ENCODE measurements at places on chromosomes 5 and 9.

GRCh38 chr5:318341-318897, 3.1 kb upstream of the AHRR start:
- DNase-seq, result no peak

- DNase-seq, result no peak
Observed at GRCh38 chr9:112648624-112649023, 69.3 kb downstream of the INIP start.

GRCh38 chr5:137367951-137368350, 131.2 kb downstream of the SPOCK1 start:
- no peak for DNase-seq

DNA sequence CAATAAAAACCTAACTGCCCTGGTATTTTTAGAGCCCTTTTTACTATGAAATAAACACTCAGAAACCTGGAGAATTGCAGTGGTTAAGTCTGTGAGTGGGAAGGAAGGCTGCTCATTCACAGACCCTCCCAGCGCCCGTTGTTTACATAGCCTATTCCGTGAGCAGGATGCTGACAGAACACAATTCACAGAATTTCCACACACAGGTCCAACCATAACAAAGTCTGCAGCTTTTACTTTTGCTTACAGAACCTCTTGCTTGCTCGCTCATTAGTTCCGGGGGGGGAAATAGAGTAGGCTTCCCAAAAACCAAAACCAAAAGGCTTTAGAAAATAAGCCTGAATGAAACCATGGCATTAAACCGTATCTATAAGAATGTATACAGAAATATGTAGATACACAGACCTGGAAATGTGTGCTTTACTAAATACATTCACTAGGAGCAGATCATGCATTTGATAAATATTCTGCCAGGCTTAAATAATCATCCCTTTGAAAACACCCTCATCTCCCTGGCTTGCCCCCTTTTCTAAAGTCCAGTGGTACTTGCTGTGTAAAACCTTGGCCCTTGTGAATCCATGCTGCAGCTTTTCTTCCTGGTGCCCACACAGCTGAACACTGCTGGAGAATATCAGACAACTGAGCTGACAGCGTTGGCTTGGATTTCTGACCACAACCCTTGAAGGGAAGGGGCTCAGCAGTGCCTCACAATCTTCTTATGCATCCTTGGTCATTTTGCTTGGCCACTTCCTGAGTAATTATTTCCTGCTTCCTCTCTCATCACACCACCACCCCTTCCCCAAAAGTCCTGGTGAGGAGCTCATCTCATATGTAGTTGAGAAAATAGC, 128.0 kb downstream of the FANCC start:
- DNase-seq, result no peak

DNA sequence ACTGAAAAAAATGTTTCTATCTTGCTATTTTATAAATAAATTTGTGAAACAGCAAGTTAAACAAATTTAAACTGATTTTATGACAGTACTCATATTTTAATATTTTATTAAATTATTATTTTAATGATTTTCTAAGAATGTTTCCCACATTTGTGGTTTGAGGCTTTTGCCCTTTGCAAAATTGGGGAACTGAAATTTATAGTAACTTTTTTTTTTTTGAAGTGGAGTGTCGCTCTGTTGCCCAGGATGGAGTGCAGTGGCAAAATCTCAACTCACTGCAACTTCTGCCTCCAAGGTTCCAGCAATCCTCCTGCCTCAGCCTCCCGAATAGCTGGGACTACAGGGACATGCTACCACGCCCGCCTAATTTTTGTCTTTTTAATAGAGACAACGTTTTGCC, 7.2 kb upstream of the ADGRV1 start:
- no peak for DNase-seq

GRCh38 chr5:142015781-142016533, 3.1 kb upstream of the GNPDA1 start:
- DNase-seq, result no peak

DNA sequence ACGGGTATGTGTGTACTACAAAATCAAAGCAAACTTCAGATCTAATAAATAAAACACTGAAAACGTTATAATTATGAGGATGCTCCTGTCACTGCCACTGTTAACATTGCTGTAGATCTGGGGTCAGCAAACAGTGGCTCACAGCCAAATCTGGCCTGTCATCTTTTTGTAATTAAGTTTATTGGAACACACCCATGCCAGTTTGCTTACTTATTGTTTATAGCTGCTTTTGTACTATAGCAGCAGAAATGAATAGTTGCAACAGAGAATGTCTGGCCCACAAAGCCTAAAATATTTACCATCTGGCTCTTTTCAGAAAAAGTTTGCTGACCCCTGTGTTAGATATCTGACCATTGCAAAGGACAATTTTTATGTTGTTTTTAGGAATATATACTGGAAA, 32.1 kb downstream of the PRRC1 start:
- no peak for DNase-seq

GRCh38 chr5:88396751-88397281, 128.2 kb upstream of the TMEM161B start:
- no peak for DNase-seq

- no peak for DNase-seq
Observed at GRCh38 chr5:149820012-149820411, 89.9 kb downstream of the PPARGC1B start.

- DNase-seq, result peak; percentile 26
Observed at GRCh38 chr9:4741365-4742089, 525 bp upstream of the AK3 start.

DNA sequence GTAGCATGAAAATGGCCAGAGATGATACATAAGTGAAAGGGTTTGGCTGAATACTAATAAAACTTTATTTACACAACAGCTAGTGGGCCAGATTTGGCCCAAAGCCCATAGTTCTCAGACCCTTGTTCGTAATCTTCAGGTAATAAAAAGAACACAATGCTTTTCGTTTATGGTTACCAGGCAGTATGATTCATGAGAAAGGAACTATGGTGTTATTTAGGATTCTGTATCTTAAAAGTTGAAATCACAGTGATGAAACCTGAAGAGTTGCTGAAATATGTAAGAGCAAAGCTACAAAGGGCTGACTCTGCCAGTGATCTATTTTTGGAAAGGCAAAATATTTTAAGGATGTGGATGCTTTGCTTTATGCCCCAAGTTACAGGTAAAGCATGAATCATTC, 192.7 kb downstream of the SMC2 start:
- no peak for DNase-seq

DNA sequence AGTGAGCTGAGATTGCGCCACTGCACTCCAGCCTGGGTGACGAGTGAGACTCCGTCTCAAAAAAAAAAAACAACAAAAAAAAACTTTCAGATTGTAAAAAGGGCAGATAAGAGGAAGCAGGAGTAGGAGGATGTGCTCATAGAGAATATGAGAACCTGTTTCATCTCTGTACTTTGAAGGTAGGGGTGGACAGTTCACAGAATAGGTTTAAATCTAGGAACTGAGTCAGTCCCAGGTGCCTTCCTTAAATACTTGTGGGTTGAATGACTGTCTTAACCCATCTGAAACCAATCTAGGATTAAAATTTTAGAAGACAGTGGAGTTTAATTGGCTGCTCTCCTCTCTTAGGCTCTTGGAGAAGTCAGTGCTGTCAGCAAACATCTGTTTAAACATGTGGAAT, 12.4 kb downstream of the POLK start:
- DNase-seq, result no peak

DNA sequence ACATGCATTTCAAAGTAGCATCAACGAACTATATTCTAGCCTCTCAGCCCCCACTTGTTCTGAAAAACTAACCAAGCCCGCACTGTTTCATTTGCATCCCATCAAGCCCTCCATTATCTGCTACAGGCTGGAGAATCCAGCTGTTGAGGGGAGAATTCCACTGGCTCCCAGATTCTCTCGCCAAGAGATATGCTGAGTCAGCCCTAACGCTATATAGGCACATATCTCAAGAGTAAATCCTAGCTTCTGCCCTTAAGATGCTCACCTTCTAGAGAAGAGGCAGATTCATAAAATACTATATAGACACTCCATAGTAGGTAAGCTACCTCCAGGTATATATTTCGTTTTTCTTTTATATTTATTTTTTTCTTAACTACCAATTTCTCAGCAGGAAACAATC, 266.4 kb upstream of the TARS1 start:
- DNase-seq, result no peak

DNA sequence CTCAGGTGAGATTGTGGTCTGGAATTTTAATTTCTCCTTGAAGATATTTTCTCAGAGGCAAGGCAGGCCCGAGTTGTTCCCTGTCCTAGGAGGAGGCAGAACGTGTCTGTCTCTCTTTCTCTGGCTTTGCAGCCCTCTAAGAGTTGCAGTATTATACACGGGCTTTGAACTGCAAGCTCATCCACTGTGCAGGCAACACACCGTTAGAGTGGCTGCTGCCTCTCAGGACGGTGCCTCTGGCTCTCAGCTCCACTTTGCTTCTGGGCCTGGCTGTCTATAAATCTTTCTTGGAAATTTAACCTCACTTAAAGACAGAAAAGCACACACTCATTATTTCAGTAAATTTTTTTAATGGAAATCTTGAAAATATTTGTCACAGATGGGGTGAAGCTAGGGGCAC, 170.1 kb upstream of the ADCY2 start:
- no peak for DNase-seq

- DNase-seq, result no peak
Observed at GRCh38 chr9:112157087-112157486, 18.0 kb downstream of the SUSD1 start.

- no peak for DNase-seq
Observed at GRCh38 chr9:109383947-109384346, 63.1 kb upstream of the EPB41L4B start.

- DNase-seq, result no peak
Observed at GRCh38 chr5:32499261-32499660, 54.7 kb upstream of the ZFR start.
